ENCODE measurements at places on chromosomes 12 and 14.

- DNase-seq: no peak
These were observed 40.3 kb downstream of the TECPR2 start for GRCh38 chr14:102403028-102403427.

DNA sequence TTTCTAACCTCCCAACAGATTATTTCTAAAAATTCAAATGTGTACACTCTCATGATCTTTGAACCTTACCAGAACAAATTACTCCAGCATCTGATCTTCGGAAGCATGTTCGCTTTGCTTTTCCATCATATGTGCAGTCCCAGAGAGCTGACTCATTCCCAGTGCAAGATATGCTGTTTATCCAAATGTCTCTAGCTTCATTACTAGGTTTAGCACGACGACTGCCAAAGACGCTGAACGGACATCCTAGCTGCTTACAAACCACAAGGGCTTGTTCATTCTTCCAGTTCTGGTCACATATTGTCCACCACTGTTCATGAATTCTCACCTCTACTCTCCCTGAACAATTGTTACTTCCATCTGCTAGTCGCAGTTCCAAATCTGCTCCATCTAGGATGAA lies 40.5 kb downstream of the CD163L1 start:
- no peak for DNase-seq

DNA sequence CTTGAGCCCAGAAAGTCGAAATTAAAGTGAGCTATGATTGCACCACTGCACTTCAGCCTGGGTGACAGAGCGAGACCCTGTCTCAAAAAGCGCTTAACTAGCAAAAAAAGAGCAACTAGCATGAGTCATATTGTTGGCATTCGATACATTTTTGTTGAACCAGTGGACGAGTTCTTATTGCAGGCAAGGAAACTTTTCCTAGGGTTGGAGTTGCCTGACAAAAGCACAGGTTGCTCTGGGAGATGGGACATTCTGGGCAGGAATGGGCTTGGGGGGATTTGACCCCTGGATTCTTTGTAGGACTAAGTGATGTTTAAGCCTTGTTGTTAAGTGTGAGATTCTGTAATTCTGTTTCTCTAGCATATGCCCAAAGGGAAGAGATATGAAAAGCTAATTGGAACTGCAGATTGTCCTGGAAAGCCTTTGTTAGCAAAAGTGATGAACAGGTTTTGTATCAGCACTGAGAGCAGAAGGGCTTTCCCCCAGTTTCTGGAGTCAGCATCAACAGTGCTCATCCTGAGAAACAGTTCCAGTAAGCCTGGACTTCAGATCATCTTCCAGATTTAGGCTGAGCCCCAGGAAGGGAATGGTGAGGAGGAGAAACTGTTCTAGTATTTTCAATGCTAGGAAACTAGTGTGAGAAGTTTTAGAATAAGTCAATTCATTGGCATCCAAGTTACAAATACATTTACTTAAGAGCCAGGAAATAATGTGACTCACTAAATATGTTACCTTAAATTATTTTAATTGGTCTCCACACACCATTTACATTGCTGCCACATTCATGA lies 123.1 kb downstream of the SRGAP1 start:
- DNase-seq: no peak

DNA sequence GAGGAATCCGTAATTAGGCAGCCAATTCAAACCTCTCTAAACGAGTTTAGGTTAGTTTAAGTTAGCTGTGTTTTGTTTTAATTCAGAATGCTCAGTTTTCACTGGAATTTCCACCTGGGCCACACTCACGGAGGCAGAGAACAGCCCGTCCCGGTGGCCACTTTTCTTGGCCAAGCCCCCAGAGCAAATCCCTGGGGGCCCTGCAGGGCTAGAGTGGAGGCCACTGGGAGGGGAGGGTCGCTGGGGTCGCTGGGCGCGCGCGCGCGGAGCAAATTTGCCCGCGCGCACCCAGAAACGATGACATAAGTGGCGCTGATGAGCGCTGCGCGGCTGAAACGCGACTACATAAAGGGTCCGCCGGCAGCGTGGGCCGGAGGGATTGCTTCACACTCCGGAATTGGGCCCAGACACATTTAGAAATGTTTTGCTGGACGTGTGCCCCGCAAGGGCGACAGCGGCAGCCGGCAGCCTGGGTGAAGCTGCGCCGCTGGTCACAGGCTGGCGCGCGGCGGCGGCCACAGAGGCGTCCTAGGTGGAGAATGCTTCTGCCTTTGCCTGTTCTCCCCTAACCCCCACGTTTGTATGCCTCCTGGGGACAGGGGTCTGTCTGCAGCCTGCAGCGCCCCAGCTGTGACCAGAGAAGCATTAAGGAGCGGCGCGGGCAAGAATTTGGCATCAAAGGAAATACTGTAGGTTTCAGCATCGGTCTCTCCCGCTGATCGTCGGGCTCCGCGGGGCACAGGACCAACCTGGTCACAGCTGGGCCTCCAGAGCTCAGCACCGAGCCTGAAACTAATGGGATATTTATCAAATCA lies 37.9 kb upstream of the TBX5 start:
- DNase-seq: no peak

DNA sequence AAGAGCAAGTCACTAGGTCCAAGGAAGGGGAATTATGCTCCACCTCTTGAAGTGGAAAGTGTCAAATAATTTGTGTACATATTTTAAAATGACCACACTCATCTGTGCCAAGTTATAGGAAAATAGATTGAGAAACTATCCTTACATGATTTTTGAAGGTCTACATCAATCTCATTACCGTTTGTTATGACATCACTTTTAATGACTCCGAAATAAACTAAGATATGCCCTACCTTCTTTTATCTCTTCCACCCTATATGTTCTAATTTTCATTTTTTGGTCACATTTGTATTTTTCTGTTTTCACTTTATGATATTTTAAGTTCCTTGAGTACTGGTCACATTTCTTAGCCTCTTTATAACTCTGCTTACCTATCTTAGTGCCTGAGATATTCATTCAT lies 3.3 kb upstream of the PSMC6 start:
- DNase-seq: no peak

- DNase-seq: no peak
These were observed 9.6 kb downstream of the PRKAG1 start for GRCh38 chr12:49008943-49009342.

GRCh38 chr12:1351926-1352325 lies 242.5 kb downstream of the FBXL14 start:
- no peak for DNase-seq

GRCh38 chr12:82973592-82973991 lies 286.9 kb downstream of the TMTC2 start:
- DNase-seq: no peak

DNA sequence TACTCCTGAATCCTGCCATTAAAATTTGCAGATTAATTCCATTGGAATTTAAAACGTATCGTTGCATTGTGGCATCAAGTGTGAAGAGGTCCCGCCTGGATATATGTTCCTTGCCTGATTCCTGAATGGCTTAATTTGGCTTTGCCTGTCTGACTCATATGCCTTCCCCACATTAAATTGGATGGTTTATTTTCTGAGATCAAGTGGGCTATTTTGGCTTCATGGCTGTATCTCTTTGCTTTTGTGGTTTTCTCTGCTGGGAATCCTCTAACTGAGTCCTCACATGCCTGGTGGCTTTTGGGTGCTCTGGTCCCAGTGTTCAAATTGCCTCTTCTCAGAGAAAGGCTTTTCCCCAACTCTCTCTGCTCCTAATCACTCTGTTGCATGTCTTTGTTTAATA lies 127.9 kb upstream of the DYRK2 start:
- DNase-seq: no peak

- DNase-seq: no peak
These were observed 20.3 kb downstream of the PDE6H start for GRCh38 chr12:14993117-14993516.

DNA sequence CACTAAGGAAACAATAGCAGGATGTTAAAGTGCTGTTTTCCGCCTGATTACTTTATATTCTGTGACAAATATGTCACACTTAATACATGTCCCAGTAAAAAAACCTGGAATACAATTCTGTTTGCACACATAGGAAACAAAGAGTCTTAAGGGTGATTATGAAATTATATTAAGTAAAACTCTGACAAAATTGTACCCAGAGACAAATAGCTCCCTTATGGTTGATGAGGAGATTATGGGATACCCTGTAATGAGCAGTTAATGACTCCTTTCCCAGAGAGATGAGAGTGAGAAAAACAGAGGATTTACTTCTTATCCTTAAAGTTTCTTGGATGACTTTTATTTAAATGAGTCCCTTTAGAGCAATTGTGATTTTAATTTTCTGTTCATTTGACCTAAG lies 370.6 kb downstream of the PDZRN4 start:
- DNase-seq: no peak

DNA sequence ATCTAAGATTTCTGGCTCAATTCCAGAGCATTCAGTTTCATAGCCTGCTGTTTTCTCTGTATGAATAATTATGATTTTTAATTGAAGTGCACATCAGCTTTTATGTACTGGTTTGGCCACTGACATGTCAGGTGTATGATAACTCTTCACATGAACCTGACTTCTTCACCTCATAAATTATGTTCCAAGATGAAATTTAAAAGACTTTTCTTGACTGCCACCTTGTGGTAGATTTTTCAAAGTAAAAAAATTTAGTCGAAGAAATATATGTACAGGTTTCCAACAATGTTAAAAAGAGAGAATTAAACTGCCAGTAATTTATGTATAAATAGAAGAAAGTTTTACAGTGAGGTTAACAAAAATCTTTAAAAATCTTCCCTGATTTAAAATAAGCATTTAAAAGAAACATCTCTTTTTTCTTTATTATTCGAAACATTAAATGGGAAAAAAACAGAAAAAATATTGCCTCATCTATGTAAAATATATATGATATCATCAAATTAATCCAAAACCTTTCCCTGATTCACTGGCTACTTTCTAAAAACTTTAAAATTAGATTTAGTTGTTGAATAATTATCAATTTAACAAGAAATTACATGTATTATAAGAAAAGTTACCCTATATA lies 124.9 kb upstream of the ATXN7L3B start:
- no peak for DNase-seq

Measured in stimulated activated CD4-positive, alpha-beta T cell treated with anti-CD3 and anti-CD28 coated beads, Interleukin-2, amount 100 ng/mL, for 24 hours (primary cell).